ENCODE measurements at places on chromosomes 7 and 10.

- DNase-seq = no peak
Observed at GRCh38 chr10:93478873-93479272, 3.3 kb downstream of the MYOF start.

GRCh38 chr7:121163699-121164098 lies 165.1 kb upstream of the WNT16 start:
- no peak for DNase-seq

DNA sequence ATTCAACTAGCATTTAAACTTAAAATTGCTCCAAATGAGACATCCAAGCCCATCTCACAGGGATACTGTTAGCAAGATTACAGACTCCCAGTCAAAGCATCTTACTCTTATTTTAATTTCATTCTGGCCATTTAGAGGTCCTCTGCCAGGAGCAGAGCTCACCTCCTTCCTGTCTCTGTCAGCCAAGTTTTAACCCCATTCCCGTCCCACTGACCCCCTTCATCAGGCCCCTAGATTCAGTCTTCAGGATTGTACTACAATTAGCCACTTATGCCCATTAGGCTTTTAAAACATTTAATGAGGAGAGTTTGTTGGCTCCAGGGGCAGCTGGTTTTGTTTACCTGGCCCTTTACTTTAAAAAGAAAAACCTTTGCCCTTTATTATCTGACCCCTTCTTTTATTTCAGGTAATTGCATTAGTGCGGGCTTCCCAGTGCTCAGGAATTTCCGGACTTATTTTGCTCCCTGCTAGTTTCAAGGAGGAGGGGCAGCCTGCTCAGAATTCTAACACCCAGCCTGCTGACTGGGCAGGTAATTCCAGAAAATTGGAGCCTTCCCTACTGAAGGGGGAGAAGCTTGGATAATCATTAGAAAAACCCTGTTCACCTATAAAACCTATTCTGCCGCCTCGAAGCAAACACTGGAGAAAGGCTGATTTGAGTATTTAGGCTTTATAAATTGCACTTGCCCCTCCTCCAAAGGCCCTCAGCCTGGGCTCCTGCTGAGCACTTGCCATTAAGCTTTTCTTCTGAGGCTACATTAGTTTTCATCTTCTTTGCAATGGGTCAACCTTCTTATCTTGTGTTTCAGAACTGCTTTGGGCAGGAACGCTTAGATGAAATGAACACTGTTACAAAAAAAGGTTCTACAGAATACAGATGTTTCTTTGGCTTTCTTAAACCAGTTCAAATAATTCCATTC lies 200.5 kb upstream of the HPS1 start:
- no peak for DNase-seq

- DNase-seq = no peak
Observed at GRCh38 chr10:73339436-73339835, 19.2 kb downstream of the CFAP70 start.

GRCh38 chr7:78124216-78124615 lies 325.6 kb downstream of the PHTF2 start:
- DNase-seq = no peak

GRCh38 chr7:83326223-83326622 lies 163.5 kb upstream of the PCLO start:
- no peak for DNase-seq

GRCh38 chr7:27214239-27214950 lies 14.5 kb upstream of the HOXA13 start:
- DNase-seq = no peak

- DNase-seq = no peak
Observed at GRCh38 chr10:95604630-95605029, 43.5 kb upstream of the SORBS1 start.

- DNase-seq = no peak
Observed at GRCh38 chr7:127375631-127376030, 16.9 kb downstream of the ZNF800 start.

GRCh38 chr7:70591643-70592042 lies 540.3 kb upstream of the GALNT17 start:
- DNase-seq = no peak

- no peak for DNase-seq
Observed at GRCh38 chr10:13526948-13527863, 1.6 kb downstream of the BEND7 start.

- DNase-seq = no peak
Observed at GRCh38 chr7:137454246-137454724, 110.8 kb upstream of the PTN start.

- DNase-seq = no peak
Observed at GRCh38 chr7:108109221-108109908, 20.8 kb downstream of the LAMB4 start.

DNA sequence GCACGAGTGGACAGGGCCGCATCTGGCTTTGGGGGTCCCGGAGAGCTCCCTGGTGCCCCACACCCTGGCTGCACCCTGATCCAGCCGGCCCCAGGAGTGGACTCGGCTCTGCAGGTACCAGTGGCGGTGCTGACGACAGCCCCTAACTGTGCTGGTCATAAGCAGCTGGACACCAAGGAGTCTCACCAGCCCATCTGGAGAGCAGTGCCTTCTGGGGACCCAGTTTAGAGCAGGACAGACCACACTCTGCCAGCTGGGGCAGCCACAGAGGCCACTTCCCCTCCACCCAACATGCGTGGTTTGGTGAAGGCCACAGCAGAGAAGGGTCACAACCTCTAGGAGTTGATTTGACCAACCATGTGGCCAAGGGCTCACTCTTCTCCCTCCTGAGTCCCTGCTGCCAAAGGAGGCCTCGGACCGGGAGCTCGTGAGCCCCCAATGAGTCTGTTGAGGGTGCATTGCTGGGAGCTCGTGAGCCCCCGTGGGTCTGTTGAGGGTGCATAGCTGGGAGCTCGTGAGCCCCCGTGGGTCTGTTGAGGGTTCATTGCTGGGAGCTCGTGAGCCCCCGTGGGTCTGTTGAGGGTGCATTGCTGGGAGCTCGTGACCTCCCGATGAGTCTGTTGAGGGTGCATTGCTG lies 16.0 kb upstream of the INPP5A start:
- DNase-seq = no peak

GRCh38 chr7:102875700-102876295 lies 37.0 kb upstream of the LRRC17 start:
- DNase-seq = peak; percentile 32

- no peak for DNase-seq
Observed at GRCh38 chr10:62691336-62691735, 113.2 kb upstream of the ADO start.

DNA sequence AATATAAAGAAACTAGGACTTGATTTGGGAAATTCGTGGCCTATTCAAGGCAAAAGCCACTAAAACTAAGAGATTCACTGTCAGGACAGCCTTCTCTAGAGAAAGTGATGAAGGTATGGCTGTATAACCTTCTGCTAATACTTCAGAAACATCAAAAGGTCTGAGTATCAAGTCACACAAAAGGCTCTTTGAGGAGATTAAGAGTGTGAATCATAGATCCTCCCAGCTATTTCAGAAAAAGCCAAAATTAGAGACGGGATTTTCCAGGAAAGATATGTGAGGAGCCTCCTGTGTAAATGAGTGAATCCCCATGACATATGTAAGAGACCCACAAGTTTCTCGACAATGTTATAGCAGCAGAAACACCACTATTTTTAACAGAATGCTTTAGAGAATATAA lies 56.2 kb downstream of the UBE3C start:
- no peak for DNase-seq

GRCh38 chr10:13816195-13816925 lies 229.6 kb downstream of the PRPF18 start:
- DNase-seq = no peak

GRCh38 chr7:32507414-32507813 lies 12.1 kb downstream of the AVL9 start:
- DNase-seq = no peak

- DNase-seq = no peak
Observed at GRCh38 chr10:117408436-117409384, 33.5 kb upstream of the PDZD8 start.

GRCh38 chr10:75058161-75058560 lies 53.3 kb upstream of the SAMD8 start:
- DNase-seq = no peak

All from NK-92 treated with Interleukin-12 subunit alpha and Interleukin-12 subunit beta, amount 100 ng/mL, for 24 hours (cell line).